ENCODE measurements at places on chromosomes 5 and 9. TPM values are rescaled to one million over a fixed set of nuclear protein-coding genes. Genes with fewer than 3 reads are reported as not detected.

GRCh38 chr5:78430866-78431265 lies 70.4 kb downstream of the SCAMP1 start:
- no peaks in the 10 kb centered on the region for H3K4me1 ChIP-seq
- H3K4me3 ChIP-seq, result no peak overlapping the region
- no peak for DNase-seq
- H3K27me3 ChIP-seq, result no peaks in the 10 kb centered on the region
- no peaks in the 10 kb centered on the region for H3K36me3 ChIP-seq

The VAV2 gene
- 1.8 TPM for total RNA-seq

GRCh38 chr9:136251264-136252115 lies 5.9 kb upstream of the QSOX2 start:
- no peaks in the 10 kb centered on the region for H3K36me3 ChIP-seq
- no peak overlapping the region for H3K4me3 ChIP-seq
- DNase-seq, result no peak
- H3K27ac ChIP-seq, result no peak overlapping the region

GRCh38 chr5:161299053-161299452 lies 247.5 kb downstream of the GABRB2 start:
- no peak for DNase-seq
- H3K36me3 ChIP-seq, result no peaks in the 10 kb centered on the region
- H3K4me1 ChIP-seq, result no peaks in the 10 kb centered on the region
- H3K4me3 ChIP-seq, result no peak overlapping the region
- H3K27ac ChIP-seq, result no peak overlapping the region

DNA sequence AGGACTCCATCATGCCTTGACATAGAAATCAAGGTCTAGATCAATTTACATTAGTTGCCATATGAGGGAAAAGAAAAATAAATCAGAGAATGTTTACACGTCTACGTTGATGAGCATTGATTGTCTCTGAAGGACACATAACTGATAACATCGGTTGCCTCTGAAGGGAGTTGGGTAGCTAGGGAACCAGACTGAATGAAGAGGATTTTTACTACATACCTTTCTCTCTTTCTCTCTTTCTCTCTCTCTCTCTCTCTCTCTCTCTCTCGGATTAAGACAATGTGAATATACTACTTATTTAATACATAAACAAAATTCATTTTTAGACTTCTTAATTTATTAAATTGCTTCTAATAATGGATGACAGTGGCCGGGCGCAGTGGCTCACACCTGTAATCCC lies 118.4 kb upstream of the DAPK1 start:
- H3K4me3 ChIP-seq, result no peak overlapping the region
- DNase-seq, result no peak
- H3K36me3 ChIP-seq, result no peaks in the 10 kb centered on the region
- no peak overlapping the region for H3K27ac ChIP-seq
- H3K4me1 ChIP-seq, result no peaks in the 10 kb centered on the region

The SAPCD2 gene
- 0.53 TPM for total RNA-seq

The ZFP2 gene
- 1.3 TPM for total RNA-seq

The TLX3 gene
- total RNA-seq, result not detected

The GPR107 gene
- 22.1 TPM for total RNA-seq

DNA sequence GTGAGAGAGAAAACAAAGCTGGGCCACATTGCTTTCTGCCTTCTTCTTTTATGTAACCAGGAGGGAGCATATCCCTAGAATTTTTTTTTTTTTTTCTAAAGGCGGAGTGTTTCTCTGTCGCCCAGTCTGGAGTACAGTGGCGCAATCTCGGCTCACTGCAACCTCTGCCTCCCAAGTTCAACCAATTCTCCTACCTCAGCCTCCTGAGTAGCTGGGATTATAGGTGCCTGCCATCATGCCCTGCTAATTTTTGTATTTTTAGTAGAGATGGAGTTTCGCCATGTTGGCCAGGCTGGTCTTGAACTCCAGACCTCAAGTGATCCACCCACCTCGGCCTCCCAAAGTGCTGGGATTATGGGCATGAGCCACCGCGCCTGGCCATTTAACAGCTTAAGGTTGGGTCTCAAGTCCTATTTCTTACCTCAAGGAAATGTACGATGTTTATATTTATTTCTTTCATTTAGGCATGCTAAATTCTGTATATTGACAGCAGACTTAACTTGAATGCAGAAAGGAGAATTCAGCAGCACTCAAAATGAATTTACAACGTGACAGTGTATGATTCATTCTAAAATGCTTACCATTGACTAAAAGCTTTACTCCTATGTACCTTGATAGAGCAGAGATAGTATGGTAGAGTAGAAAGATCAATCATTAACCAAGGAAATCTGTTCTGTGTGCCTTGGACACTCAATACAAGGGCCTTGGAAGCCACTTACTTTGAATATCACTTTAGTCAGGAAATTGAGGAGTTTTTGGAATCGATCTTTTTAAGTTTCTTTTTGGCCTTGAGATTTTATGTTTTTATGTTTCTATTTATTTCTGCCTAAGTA lies 100.9 kb downstream of the F2RL2 start:
- H3K36me3 ChIP-seq, result no peaks in the 10 kb centered on the region
- H3K4me3 ChIP-seq, result no peak overlapping the region
- no peak for DNase-seq
- no peaks in the 10 kb centered on the region for H3K27me3 ChIP-seq
- no peak overlapping the region for H3K27ac ChIP-seq
- H3K4me1 ChIP-seq, result peaks cover 4% of the 10 kb centered on the region

The ANKRD31 gene
- total RNA-seq, result 0.72 TPM

DNA sequence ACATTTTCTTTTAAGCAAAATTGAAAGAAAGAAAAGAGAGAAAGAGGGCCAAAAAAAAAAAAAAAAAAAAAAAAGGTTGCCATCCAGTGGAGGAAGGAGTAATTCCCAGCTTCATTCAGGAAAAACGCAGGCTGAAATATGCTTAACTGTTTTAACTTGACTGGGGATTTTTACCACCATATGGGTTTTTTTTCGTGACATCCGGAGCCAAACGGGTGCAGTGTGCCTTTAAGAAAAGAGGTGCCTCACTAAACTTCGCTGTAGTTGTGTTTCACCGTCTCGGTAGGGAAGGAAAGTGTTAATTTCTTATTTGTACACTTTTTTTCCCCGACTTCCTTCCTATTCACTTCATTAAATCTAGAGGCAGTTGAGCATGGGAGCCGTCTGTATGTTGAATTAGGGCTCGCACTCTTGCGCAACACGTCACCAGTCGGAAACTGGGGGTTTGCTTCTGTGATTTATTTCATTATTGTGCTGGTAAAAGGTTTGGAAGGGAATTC lies 143.0 kb downstream of the SMARCA2 start:
- peak; percentile 6 for DNase-seq
- peaks cover 15% of the 10 kb centered on the region for H3K36me3 ChIP-seq
- peak overlapping the region; percentile 47 for H3K27ac ChIP-seq
- H3K27me3 ChIP-seq, result no peaks in the 10 kb centered on the region
- H3K4me3 ChIP-seq, result peak overlapping the region; percentile 48

DNA sequence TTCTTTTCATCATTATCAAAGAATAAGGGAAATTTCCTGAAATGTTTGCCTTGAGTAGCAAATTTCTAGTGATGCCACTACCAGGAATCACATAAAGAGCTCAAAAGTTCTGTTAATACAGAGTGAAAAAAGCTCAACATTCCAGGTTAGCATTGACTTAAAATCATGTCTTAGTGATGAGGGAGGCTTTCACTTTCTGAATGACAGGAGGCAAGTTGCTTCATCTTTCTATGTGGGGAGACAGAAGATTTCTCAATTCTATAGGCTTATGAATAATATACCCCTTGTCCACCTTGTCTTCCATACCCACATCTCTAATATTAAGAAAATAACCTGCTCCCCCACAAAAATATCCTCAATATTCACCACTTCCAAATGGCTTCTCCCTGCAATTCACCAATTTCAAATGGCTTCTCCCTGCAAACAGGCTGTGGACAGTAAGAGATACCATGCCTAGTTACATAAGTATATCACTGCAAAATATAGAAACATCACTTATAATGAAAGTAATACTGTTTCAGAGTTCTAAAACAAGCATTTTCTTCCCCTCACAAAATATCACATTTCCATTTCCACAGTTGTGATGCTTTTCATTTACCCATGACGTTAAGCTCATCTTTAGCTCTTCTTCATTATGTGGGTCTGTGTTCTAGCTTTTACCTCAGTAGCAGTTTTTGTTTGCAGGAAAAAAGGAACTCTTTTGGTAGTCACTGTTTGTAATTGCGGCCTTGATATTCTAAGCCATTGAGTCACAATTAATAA lies 2.2 kb upstream of the JAK2 start:
- no peak overlapping the region for H3K4me3 ChIP-seq
- H3K27ac ChIP-seq, result no peak overlapping the region
- no peak for DNase-seq

GRCh38 chr9:128254362-128254761 lies 21.4 kb downstream of the GOLGA2 start:
- H3K36me3 ChIP-seq, result peaks cover 9% of the 10 kb centered on the region
- H3K4me3 ChIP-seq, result no peak overlapping the region
- H3K4me1 ChIP-seq, result peaks cover 5% of the 10 kb centered on the region

DNA sequence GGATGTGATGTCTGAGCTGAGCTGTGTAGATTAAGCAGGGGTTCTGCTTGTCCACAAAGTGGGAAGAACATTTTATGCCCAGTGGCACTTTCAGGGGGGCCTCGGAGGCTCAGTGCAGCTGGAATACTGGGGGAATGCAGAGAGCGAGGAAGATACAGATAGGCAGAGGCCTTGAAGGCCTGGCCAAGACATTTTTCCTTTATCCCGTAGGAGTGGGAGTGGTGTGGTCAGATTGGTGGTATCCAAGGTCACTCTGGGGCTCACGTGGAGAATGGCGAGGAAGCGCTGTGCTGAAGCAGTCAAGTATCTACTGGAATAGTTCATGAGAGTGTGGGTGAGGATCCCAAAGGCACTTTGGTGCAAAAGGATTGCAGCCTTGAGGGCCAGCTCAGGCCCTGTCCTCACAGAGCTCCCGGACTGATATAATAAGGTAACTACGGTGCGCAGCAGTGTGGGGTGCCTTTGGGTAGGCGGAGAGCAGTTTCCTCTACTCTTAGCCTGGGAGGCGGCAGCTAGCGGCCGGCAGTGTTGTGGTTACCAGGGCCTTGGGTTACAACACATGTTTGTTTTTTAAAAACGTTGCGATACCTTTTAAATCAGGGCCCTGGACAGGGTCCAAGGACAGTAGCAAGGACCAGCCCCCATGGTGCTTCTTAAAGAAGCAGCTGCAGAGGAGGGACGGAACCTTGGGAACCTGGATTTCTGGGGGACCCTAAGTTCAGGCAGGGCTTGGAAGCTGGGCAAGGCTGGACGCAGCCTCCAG lies 10.8 kb upstream of the CCDC69 start:
- no peaks in the 10 kb centered on the region for H3K27me3 ChIP-seq
- peaks cover 19% of the 10 kb centered on the region for H3K4me1 ChIP-seq
- H3K4me3 ChIP-seq, result peak overlapping the region; percentile 49
- no peaks in the 10 kb centered on the region for H3K36me3 ChIP-seq
- DNase-seq, result no peak
- H3K27ac ChIP-seq, result peak overlapping the region; percentile 42

GRCh38 chr9:112032009-112032408 lies 135.4 kb downstream of the UGCG start:
- no peak overlapping the region for H3K27ac ChIP-seq
- no peaks in the 10 kb centered on the region for H3K36me3 ChIP-seq
- peaks cover 4% of the 10 kb centered on the region for H3K27me3 ChIP-seq
- no peak overlapping the region for H3K4me3 ChIP-seq

DNA sequence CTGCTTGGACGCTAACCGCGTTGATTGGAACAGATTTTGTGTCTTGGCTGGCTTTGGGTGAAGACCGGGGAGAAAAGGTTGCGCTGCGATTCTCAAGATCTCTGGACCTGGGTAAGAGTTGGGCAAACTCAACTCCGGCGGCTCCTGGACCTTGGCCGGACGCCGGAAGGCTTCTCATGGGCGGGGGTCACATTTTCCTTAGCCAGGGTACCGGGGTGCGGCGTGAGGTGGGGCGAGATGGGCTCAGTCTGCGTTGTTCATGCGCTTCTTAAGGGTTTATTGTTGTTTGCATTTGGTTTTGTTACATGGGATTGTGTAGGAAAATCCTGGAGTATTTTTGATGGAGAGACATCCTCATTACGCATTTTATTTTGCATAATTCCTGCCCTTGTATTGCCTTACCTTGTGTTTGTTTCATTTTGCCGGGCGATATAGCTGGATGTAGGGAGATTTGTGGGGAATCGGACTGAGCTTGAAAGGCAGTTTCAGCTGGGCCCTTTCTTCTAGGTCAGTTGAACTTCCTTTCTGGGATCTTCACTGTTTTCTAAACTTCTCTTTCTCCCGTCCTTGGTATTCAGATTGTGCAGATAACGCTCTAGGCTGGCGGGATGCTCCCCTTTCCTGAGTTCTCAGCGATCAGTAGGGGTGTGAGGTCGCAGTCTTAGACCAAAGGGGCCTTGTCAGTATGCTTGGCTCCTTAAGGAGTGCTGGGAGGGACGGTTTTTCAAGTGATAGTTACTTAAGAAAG lies 524 bp downstream of the MEGF10 start:
- no peak overlapping the region for H3K4me3 ChIP-seq
- peaks cover 8% of the 10 kb centered on the region for H3K4me1 ChIP-seq
- H3K27ac ChIP-seq, result no peak overlapping the region
- H3K36me3 ChIP-seq, result no peaks in the 10 kb centered on the region
- DNase-seq, result no peak
- H3K27me3 ChIP-seq, result peaks cover 15% of the 10 kb centered on the region

GRCh38 chr9:21901546-21901945 lies 92.6 kb downstream of the CDKN2A start:
- DNase-seq, result no peak
- no peaks in the 10 kb centered on the region for H3K4me1 ChIP-seq
- no peak overlapping the region for H3K4me3 ChIP-seq
- H3K27me3 ChIP-seq, result no peaks in the 10 kb centered on the region

GRCh38 chr9:77966718-77967117 lies 64.9 kb downstream of the GNAQ start:
- DNase-seq, result no peak
- no peaks in the 10 kb centered on the region for H3K27me3 ChIP-seq
- H3K36me3 ChIP-seq, result peaks cover 2% of the 10 kb centered on the region
- H3K4me3 ChIP-seq, result no peak overlapping the region

GRCh38 chr5:561408-561807 lies 37.2 kb upstream of the SLC9A3 start:
- DNase-seq, result no peak
- no peak overlapping the region for H3K4me3 ChIP-seq
- no peaks in the 10 kb centered on the region for H3K4me1 ChIP-seq

- H3K36me3 ChIP-seq, result no peaks in the 10 kb centered on the region
- H3K27ac ChIP-seq, result no peak overlapping the region
- no peaks in the 10 kb centered on the region for H3K27me3 ChIP-seq
Observed at GRCh38 chr9:76756268-76756640, 8.0 kb upstream of the PCA3 start.

DNA sequence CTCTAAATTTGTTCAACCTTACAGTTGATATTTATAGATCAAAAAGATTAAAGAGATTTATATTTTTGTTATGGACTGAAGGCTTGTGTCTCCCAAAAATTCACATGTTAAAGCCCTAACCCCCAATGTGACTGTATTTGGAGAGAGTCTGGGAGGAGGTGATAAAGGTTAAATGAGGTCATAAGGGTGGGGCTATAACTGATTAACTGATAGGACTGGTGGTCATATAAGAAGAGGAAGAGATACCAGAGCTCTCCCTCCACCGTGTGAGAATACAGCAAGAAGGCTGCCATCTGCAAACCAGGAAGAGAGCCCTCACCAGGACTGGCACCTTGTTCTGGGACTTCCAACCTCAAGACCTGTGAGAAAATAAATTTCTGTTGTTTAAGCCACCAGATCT lies 264.3 kb downstream of the ENC1 start:
- no peak overlapping the region for H3K4me3 ChIP-seq
- H3K36me3 ChIP-seq, result no peaks in the 10 kb centered on the region
- H3K27ac ChIP-seq, result no peak overlapping the region
- DNase-seq, result no peak
- no peaks in the 10 kb centered on the region for H3K27me3 ChIP-seq
- H3K4me1 ChIP-seq, result no peaks in the 10 kb centered on the region

- DNase-seq, result no peak
- no peaks in the 10 kb centered on the region for H3K36me3 ChIP-seq
- no peak overlapping the region for H3K4me3 ChIP-seq
- no peaks in the 10 kb centered on the region for H3K4me1 ChIP-seq
- H3K27me3 ChIP-seq, result no peaks in the 10 kb centered on the region
Observed at GRCh38 chr5:113195771-113196170, 219.2 kb downstream of the DCP2 start.
